ENCODE measurements at places on chromosomes 3 and 15.

GRCh38 chr3:149663966-149664365 is 6.1 kb upstream of the WWTR1 start:
- DNase-seq: no peak

DNA sequence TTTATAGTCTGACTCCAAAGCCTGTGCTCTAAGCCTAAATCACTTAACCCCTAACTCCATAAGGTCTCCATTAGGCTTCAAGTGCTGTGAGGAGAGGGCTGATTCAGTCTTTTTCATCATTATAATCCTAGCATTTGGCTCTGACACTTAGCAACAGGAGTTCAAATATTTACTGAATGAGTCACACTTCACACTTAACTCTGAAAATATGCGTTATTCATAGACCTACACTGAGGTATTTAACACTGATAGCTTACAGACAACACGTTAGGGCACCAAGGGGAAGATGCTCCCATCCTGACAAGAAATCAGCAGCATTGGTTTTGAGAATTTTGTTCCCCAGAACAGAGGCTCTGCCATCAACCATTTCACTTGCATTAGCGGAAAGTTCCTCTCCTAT is 53.5 kb downstream of the MSL2 start:
- peak; percentile 71 for DNase-seq

DNA sequence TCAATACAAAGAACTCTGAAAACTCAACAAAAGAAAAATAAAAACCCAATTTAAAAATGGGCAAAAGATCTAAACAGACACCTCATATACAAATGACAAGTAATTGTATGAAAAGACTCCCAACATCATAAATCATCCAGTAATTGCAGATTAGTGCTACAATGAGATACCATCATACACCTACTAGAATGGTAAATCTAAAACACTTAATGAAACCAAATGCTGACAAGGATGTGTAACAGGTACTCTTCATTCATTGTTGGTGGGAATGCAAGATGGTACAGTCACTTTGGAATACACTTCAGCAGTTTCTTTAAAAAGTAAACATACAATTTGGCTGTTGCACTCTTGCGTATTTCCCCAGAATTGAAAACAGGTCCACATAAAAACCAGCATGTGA is 68.4 kb downstream of the LHFPL4 start:
- no peak for DNase-seq

GRCh38 chr3:193230610-193231009 is 10.4 kb upstream of the PLAAT1 start:
- no peak for DNase-seq

- DNase-seq: no peak
Measured at GRCh38 chr15:86968244-86968643, 888.6 kb downstream of the AGBL1 start.

- DNase-seq: no peak
Measured at GRCh38 chr3:105284876-105285275, 81.8 kb upstream of the ALCAM start.

GRCh38 chr15:56538901-56539545 is 74.1 kb upstream of the MNS1 start:
- DNase-seq: no peak

DNA sequence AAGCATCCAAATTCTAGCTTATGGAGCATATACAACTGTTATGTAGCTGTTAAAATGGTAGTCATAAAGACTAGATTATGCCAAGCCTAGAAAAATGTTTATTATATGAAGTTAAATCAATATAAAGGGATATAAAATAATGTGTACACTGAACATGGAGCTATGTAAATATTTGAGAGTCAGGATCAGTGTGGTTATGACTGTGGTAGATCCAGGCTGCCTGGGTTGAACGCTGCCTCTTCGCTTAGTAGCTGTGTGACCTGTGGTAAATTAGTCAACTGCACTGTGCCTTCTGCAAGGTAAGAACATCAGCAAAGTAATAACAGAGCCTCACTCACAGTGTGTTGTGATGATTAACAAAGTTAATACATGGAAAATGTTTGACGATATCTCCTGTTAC is 212.2 kb downstream of the RBMS3 start:
- DNase-seq: no peak

DNA sequence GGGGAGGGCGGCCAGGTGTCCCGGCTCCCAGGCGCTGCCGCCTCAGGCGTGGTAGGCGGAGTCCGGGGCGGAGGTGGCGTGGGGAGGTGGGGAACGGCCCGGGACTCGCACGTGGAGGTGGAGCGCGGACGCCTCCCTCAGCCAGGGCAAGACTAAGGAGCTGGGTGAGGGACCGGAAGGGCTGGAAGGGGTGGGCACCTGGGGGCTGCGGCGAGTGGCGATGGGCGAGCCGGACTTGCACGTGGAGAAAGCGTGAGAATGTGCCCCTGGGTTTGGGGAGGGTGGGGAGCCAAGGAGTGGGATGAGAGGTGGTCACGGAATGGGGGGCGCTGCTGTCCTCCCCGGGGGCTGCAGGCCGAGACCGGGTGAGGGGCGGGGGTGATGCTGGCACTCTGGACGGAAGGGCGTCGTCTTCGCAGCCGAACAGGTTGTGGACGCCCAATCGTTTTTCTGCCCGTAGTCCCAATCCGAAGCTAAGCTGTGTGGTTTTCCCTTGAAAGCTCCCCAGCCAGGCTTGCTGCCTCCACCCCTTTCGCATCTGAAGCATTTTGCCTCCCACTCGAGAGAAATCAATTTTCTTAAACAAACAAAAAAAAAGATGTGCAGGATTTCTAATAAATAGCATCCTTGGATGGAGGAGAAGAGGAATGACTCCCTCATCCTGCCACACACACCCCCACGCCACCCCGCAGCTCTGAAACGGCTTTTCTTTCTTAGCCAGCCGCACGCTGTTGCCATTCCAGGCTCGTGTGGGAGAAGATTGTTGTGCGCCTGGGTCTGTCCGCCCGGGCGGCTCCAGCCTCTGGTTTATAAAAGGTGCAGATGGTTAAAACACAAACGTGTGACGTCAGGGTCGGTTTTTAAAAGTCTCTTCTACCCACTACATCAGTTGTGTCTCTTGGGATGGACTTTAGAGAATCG is 62.5 kb upstream of the ANKRD28 start:
- peak; percentile 29 for DNase-seq

GRCh38 chr3:112860898-112861297 is 14.2 kb upstream of the CD200R1L start:
- DNase-seq: no peak

DNA sequence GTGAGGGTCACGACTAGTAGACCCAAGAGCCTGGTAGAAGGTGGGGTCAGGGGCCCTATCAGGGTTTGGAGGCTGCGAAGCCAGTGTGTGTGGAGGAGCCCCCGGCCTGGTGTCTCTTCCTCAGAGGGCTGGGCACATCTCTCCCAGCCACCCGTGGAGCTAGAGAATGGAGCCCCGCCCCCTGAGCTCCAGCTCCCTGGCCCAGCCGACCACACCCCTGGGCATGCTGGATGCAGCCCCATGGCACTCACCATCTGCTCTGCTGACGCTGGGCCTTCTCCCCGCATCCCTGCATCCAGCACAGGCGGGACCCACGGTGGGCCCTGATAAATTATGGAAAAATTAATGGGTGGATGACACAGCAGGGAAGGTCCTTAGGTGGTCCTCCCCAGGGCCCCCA is 17.5 kb downstream of the ANKRD63 start:
- no peak for DNase-seq

- DNase-seq: no peak
Measured at GRCh38 chr15:39040861-39041260, 476.2 kb upstream of the RASGRP1 start.

DNA sequence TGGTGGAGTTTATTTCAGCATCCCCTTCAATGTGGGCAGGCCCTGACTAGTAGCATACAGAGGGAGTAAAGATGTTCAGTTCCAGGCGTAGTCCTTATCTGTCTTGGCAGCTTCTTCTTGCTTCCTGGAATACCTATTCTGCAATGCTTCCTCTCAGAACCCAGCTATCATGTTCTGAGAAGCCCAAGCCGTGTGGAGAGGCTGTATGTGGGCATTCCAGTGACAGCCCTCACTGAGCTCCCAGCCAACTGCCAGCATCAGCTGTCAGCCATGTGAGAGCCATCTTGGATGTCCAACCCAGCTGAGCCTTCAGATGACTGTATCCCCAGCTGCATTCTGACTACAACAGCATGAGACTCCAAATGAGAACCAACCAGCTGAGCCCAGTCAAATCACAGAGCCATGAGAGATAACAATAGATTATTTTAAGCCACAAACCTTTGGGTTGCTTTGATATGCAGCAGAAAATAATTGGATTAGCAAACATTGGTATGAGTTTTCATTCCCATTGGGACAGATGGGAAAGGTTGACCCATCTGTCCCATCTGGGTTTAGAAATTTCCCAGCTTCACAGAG is 8.4 kb upstream of the CMTM7 start:
- DNase-seq: no peak
